ENCODE measurements at places on chromosomes 13 and 19. TPM values are rescaled to one million over a fixed set of nuclear protein-coding genes. Genes with fewer than 3 reads are reported as not detected.

The SYNGR4 gene
- not detected for total RNA-seq

The GPR18 gene
- 2.9 TPM for total RNA-seq

The LAIR1 gene
- 19.7 TPM for total RNA-seq

The S1PR5 gene
- 7.5 TPM for total RNA-seq

GRCh38 chr13:40589285-40590109 lies 76.9 kb downstream of the FOXO1 start:
- peak; percentile 61 for DNase-seq

- DNase-seq, result no peak
These were observed 6.9 kb upstream of the SBK3 start for GRCh38 chr19:55552206-55552605.

DNA sequence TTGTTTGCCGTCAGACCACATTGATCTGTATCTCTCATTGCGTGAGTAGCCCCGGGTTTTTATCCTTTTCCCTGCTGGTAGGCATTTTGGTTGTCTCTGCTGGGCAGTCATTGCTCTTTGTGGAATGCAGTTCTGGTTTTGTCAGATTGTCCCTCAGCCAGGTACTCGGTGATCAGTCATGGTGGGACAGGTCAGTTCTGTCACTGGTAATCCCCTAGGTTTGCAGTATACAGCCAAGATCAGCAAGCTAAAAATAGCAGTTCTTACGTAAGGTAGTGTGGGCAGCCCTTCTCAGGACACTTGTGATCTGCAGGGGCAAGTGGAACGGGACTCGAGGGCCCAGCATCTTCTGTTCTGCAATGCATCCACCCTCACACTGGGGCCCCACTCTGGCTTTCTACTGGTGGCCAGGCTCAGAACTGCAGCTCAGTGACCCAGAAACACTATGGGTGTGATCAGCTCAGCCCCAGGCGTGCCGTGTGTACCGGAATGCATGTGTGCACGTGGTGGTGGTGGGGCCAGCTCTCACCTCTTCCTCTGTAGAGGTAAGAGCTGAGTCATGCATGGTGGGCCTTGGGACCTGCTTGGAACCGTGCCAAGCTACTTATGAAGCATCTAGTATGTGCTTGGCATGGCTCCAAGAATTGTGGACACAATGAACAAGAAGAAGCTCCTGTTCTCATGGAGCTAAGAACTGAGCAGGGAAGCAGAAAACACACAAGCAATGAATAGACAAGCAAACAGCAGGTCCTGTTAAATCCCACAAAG lies 6.3 kb downstream of the PLEKHF1 start:
- DNase-seq, result peak; percentile 63

DNA sequence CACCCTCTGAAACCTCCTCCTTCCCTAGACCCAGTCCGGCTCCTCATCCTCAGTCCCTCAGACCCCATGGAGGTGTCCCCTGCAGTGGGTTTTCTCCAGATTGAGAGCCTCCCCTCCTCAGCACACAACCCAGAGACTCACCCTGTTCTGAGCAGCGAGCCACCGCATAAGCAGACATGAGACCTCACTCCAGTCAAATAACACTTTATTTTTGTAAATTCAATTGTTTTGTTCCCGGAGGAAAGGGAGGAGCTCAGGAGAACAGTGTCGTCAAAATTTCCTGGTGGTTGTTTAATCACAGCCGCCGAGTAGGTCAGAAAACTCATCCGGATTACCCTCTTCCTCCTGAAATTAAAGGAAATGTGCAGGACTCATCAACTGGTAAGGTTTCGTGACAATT lies 57.5 kb downstream of the ERICH4 start:
- no peak for DNase-seq

- no peak for DNase-seq
These were observed 50.0 kb upstream of the MIR17HG start for GRCh38 chr13:91297503-91297902.

- no peak for DNase-seq
These were observed 45.3 kb downstream of the CAPN12 start for GRCh38 chr19:38699027-38699346.

GRCh38 chr19:19059837-19060611 lies 3.8 kb upstream of the SLC25A42 start:
- no peak for DNase-seq

DNA sequence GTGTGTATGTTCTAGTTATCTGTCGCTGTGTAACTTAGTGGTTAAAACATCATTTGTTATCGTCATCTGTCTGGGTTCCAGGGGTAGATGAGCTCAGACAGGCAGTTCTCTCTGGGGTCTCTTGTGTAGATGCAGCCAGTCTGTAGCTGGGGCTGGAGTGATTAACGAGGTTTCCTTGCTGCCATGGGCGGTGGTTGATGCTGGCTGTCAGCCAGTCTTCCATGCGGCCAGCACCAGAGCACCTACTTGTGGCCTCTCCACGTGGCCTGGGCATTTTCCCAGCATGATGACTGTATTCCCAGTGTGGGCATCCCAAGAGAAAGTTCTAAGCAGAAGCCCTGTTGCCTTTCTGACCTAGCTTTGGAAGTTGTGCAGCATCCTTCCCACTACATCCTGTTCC lies 10.7 kb downstream of the ERCC5 start:
- no peak for DNase-seq

DNA sequence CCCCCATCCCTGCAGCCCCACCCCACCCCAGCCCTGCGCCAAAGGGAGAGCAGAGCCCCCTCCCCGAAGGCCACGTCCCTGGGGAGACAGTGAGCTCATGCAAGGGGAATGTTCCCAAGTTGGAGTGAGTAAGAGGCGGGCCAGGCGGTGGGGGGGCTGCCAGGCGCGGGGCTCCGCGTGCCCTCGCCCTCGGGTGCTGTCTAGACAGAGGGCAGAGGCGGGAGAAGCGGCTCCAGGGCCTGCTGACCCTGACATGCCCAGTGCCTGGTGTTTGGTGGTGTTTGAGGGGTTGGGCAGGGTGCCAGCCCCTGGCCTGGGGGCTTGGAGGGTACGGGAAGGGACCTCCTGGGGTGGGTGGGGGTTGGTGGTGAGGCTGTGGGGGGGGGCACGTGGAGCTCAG lies 1.0 kb downstream of the FSTL3 start:
- DNase-seq, result peak; percentile 85

DNA sequence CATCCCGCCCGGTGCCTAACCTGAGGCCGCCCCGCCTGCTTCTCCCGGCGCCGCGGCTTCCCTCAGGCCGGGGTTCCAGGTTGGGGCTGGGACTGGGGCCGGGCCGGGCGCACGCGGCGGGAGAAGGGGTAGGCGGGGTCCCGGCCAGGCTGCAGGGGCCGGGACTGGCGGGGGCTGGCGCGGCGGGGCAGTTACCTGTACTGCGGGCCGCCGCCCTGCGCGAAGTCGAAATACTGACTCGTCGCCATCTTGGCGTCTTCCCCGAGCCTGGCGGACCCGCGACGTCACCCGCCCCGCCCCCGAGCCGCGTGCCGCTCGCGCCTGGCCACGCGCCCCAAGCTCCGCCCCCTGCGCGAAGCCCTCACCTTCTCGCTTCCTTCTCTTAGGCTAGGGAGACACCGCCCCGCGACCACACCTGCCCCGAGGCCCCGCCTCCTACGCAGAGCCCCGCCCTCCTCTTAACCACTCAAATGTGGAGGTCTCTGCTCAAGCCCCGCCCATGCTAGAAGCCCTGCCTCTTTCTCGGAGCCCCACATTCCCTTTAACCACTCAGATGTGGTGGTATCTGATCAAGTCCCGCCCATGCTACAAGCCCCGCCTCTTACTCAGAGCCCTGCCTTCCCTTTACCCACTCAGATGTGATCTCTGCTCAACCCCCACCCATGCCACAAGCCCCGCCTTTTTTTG lies at the start of gene ZFR2:
Gene ZFR2, minus strand, starts transcription at position 269 of the 687 bp plus-strand sequence. Its CDS starts 21 bp downstream, at position 248.
- no peak for DNase-seq

GRCh38 chr13:44280456-44280855 lies 93.2 kb upstream of the SERP2 start:
- DNase-seq, result no peak

- DNase-seq, result peak; percentile 15
These were observed 109.2 kb downstream of the PCDH17 start for GRCh38 chr13:57740719-57741118.

- no peak for DNase-seq
These were observed 324.0 kb downstream of the SHISA2 start for GRCh38 chr13:25727810-25728209.

GRCh38 chr19:35355791-35356460 lies 2.3 kb upstream of the FFAR3 start:
- peak; percentile 20 for DNase-seq

- no peak for DNase-seq
These were observed 11.1 kb upstream of the PLIN3 start for GRCh38 chr19:4878491-4878968.

DNA sequence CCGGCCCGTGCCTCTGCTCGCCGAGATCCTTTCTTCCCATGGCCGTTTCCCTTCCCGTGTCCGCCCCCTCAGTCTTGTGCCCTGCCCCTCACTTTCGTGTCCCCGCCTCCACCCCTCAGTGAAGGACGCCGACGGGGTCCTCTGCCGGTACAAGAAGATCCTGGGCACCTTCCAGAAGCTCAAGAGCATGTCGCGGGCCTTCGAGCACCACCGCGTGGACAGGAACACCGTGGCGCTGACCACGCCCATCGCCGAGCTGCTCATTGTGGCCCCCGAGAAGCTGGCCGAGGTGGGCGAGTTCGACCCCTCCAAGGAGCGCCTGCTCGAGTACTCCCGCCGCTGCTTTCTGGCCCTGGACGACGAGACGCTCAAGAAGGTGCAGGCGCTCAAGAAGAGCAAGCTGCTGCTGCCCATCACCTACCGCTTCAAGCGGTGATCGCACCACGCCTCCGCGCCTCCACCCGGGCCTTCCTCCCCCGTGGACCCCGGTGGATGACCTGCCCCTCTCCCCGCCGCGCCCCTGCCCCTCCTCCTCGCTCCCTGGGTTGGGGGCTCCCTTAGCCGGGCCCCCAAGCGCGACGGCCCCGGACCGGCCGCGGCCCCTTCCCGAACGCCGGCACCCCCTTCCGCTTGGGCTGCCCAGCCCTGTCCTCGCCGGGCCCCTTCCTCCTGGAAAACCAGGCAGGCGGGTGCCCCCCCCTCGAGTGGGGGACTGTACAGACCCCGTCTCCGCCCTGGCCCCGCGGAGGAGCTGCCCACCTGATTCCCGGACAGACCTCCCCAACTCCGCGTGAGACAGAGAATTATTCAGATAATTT lies 2.3 kb upstream of the U2AF2 start:
- DNase-seq, result no peak

DNA sequence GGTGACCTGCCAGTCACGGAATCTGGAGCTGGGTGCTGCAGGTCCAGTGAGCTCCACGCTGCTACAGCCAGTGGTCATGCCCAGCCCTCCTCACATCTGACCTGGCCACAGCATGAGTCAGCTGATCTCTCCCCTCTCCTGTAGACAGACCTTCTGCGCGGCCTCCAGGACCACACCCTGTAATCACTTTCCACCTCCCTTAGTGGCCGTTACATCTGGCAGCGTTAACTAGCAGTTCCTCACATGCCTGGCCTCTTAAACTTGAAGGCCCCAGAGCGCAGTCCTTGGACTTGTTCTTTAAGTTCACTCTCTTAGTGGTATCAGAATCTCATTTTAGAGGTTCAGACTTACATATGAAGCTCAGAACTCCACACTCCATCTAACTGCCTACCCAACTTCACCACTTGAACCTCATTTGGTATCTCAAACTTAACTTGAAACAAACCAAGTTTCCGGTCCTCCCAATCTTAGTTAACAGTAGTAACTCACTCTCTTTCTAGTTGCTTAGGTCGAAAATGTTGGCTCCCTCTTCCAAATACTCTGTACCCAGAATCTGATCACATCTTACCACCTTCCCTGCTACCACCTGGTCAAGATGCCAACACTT lies 22.7 kb downstream of the MIPEP start:
- DNase-seq, result peak; percentile 36

GRCh38 chr19:47071731-47072130 lies 23.3 kb upstream of the TMEM160 start:
- no peak for DNase-seq

DNA sequence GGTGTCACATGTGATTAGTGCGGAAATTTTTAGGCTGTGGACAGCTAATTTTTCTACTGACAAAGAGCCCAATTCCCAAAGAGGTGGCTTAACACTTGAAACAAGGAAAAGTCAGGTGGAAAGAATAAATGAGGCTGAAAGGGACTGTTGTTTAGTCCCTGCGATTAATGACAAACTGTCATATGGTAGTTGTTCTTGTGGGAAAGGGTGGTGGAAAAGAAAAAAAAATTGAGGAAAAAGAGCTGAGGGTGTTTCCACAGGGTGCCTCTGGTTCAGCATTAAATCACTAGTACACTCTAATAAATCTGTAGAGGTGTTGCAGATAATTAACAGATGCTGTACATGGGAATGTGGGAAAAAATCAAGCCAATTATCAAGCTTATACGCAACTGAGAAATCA lies 300.7 kb downstream of the DNAJC15 start:
- DNase-seq, result no peak

DNA sequence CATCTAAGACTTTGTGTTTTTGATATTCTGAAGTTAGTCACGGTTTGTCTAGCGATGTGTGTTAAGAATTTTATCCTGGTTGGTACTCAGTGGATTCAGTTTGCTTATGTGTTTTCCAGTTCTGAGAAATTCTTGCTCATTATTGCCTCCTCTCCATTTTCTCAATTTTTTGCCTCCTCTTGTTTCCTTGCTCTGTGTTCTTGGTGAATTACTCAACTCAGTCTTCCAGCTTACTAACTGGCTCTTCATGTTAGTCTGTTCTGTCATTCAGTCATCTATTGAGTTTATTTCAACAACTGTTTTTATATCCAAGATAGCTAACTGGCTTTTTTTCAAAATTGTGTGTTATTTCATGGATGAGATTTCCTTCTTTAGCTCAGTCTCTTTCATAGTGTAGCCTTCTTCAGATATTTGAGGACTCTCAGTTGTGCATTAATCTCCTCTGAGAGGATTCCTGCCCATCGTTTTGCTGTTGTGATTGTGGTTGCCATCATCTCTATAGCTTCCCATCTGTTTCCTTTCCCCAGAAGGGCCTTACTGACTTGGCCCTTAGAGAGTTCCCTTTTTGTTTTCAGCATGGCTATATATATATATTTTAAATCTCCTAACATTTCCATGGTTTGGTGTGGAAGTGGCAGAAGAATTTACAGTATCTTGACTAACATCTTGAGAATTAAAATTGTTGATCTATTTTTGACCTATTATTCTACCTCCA lies 6.2 kb downstream of the SETDB2 start:
- DNase-seq, result no peak
